ENCODE measurements at places on chromosomes 12 and 14.

DNA sequence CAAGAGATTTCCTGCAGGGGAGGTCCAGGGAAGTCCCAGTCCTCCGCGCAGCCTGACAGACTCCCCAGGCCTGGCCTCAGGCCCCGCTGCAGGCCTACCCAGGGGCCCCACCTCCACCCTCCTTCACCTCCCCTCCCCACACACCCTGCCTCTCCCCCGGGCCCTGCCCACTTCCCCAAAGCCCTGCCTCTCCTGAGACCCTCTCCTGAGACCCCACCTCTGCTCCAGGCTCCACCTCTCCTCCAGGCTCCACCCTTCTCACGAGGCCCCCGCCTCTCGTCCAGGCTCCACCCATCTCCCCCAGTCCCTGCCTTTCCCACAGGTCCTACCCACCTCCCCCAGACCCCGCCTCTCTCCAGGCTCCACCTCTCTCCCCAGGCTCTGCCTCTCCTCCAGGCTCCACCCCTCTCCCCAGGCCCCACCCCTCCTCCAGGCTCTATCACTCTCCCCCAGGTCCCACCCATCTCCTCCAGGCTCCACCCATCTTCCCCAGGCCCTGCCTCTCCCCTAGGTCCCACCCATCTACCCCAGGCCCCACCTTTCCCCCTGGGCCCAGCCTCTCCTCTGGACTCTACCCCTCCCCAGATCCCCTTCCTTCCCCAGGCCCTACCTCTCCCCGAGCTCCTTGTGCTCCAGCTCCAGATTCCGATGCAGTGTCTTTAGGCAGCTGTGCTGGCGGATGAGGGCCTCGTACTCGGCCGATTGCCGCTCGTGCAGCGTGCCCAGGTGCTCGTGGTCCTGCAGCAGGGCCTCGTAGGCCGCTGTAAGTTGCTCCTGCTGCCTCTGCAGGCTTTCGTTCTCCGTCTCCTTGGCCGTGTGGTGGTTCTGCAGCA is 58.8 kb upstream of the GPR68 start:
- peak; percentile 25 for DNase-seq

GRCh38 chr14:101027291-101027690 is 123.8 kb upstream of the RTL1 start:
- no peak for DNase-seq

- no peak for DNase-seq
Observed at GRCh38 chr12:124809391-124809790, 54.3 kb downstream of the SCARB1 start.

DNA sequence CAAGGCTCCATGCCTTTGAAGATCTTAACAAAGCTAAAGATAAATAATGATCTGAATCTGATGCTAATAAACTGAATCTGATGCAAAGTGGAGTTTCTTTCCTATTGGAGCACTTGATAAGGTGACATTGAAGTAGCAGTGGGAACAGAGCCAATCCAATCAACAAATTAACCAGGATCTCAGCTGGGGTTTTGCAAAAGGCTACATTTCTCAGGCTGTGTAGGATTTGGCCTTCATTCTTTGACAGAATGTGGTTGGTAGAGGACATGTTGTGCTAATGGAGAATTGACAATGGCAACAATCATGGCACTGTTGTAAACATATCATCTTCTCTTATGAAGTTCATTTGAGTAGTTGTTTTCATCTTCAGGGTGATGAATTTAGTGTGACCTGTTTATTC is 164.9 kb downstream of the CCDC91 start:
- DNase-seq = no peak

GRCh38 chr14:98510392-98510791 is 761.6 kb downstream of the BCL11B start:
- DNase-seq = no peak

- peak; percentile 34 for DNase-seq
Observed at GRCh38 chr12:79614730-79615129, 76.0 kb downstream of the PAWR start.

DNA sequence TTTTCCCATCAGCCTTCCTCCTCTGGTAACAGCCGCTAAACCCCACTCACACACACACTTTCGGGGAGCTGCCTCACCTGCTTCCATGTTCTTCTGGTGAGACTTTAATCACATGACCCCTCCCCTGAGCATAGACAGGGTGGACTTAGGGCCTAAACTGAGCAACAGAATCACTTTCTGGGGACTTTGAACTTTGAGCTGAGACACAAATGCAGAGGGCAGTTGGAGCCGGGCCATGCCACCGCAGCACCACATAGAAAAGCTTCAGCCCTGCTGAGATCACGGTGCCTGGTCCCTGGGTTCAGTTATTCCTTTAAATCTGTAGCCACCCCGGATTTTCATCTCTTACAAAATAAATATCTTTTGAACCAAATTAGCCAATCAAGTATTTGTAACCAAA is 18.4 kb upstream of the MAP3K9 start:
- DNase-seq = no peak

DNA sequence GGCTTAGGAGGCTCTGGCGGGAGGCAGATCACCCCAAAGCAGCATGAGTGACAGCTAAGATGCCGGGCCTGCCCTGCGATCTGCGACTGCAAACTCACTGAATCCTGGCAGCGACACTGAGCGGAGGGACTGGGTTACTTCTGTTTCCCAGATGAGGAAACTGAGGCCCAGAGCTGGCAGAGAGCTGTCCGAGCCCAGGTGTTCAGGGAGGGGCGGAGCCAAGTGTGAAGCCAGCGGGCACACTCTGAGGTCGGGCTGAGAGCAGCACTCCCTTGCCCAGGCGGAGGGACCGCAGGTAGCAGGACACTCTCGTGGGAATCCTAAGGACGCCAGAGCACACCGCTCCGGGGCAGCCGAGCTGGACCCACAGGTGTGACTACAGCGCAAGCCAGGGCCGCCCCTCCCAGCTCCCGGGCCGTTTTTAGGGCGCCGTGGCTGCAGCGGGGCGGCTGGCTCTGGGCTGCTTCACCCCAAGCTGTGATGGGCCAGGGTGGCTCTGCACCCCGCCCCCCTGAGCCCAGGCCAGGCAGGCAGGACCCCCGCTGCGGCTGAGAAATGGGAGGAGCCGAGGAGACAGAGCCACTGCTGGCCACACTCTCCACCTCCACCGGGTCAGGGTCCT is 27.4 kb downstream of the MMP17 start:
- DNase-seq = no peak

DNA sequence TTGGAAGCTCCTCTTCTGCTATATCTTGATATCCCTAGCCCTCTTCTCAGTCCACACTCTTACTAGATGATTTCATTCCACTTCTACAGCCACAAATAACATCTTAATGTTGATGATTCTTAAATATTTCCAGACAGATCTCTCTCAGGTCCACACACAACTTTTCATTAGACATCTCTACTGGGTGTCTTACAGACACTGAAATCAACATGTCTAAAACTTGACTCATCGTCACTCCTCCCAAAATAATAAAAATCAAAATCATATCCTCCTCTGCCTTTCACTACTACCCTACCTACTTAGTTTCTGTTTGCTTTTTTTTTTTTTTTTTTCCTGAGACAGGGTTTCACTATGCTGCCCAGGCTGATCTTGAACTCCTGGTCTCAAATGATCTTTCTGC is 11.9 kb downstream of the PRDM4 start:
- peak; percentile 72 for DNase-seq
